ENCODE measurements at places on chromosomes 4 and X.

DNA sequence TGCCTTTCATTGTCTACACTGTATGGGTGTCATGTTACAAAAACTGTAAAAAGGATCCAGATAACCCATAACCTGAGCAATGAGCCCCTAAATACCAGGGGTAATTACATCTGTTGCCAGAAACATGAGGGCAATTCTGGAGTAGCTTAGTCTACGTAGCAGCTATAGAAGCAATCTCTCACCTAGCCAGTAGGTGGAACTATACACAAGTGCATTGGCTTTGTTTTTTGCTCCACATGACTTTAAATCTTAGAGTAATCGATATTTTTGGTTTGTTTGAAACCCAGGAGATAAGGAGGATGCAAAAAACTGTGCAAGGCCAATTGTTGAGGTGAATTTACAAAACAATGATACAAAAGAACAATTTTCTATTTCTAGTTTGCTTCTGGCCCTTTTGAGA lies 57.5 kb downstream of the GPR82 start:
- DNase-seq, result no peak

- no peak for DNase-seq
These were observed 286.1 kb downstream of the INPP4B start for GRCh38 chr4:142559986-142560385.

- no peak for DNase-seq
These were observed at the start of gene HTATSF1 for GRCh38 chrX:136497556-136498052. TSS of gene HTATSF1 (plus strand) at chrX:136497592. CDS start at chrX:136497685, 93 bp downstream.

DNA sequence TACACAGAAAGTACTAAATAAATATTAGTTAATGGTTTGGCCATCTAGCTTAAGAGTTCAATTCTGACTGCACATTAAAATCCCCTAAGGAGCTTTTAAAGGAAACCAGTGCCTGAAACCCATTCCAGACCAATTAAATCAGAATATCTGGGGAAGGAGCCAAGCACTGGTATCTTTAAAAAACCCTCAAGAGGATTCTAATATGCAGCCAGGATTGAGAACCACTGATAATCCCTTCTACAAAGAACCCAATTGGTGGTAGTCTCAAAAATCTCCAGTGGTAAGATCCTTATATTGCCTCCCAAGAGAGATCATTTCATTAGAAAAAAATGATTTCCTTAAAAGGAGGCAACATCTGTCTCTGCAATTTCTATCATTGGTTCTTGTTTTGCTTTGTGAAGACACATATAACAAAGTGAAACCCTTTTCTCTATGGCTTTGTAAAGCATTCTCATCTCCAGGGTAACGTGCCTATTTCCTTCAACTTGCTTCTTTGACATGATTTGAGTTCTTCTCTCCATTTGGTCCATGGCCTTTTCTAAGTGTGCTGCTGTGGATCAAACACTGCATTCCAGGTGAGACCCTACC lies 3.5 kb downstream of the GPR34 start:
- DNase-seq, result no peak

DNA sequence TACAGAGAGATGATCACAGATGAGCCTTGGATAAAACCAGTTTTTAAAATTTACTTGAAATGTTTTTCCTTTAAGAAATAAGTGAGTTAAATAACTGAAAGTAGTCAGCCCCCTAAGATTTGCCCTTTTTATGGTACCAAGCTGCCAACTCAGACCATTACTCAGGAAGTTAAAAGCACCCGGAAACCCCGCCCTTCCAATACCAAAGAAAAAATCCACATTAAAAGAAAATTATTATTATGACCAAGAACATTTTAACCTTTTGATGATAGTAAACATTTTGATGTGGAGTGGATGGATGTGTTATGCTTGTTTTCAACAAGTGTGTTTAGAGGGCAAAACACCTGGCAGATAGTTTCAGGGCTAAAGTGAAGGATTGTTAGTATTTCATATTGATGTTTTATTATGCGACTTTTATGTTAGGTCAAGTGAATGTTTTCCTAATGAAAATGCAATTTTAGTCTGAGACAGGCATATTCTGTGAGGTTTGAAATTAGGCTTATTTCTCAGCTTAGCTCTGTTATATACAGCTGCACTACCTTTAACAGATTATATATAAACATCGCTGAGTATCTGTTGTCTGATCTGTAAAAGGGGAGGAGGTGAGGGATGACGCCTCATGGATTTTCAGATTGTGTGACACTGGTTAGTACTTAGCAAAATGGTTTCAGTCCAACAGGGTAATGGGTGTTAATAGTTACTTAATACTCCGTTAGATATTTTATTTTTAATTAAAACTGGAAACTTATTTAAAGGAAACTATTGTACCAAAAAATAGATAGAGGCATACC lies 89.0 kb downstream of the KDM6A start:
- no peak for DNase-seq

- DNase-seq, result no peak
These were observed 28.4 kb downstream of the GUCY1B1 start for GRCh38 chr4:155787113-155787710.

- no peak for DNase-seq
These were observed 48.8 kb downstream of the PPP2R2C start for GRCh38 chr4:6423575-6423974.

DNA sequence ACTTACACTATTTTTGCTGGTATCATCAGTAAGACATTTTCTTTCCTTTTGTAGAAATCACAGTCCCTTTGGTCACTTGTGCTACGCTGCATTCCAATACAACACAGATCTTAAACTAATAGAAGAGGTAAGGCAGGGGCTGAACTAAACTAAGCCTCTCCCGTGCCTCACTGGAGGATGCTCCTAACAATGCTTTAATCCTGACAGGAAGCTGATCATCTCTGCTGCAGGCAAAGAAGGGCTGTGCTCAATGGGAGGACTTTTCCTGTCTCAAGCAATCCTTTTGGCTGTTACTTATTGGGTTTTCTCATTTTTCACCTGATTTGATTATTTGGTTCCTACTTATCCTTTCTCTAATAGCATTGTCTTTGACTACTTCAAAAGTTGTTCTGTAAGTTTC lies 583.1 kb downstream of the INPP4B start:
- DNase-seq, result no peak

- no peak for DNase-seq
These were observed 156.9 kb upstream of the TTC29 start for GRCh38 chr4:147102596-147102995.

GRCh38 chrX:2680486-2681348 lies 10.4 kb upstream of the CD99 start:
- DNase-seq, result no peak

DNA sequence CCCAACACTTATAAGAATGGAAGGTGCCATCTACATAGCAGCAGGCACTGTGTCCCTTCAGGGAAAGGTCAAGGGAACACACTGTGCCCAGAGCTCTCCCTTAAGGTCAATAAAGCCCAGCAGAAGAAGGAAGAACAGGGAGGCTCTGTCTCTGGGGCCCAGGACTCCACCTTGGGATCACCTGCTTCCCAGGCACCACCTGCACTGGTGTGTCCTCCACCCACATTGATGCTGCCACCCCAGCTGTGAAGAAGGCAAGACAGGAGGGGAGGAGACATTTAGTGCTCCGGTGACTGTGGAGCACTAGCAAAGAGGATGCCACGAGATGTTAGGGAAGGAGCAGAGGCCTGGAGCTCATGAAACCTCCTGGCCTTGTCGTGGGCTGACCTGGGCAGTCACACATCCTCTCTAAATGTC lies 53.4 kb downstream of the FHDC1 start:
- DNase-seq, result no peak

DNA sequence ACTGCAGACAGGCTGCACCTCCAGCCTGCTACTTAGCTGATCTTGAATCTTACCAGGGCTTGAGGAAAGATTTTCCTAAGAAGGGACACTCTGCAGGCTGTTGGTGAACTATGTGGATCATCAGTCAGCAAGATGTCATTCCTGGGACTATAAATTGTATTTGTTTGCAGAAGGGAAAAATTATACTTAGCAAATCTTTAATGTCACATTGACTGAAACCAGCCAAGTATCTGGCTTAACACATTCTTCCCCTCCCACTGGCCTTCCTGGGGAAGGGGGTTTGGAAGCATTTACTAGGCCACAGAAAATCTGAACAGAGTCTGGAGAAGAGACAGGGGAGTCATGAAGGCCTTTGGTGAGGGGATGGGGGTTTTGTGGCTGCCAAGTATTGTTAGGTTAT lies 156.7 kb upstream of the EOLA2 start:
- no peak for DNase-seq

GRCh38 chr4:145045180-145045579 lies 52.8 kb downstream of the ANAPC10 start:
- DNase-seq, result no peak

GRCh38 chr4:176864238-176864637 lies 71.5 kb upstream of the VEGFC start:
- no peak for DNase-seq

- no peak for DNase-seq
These were observed 19.1 kb downstream of the GALNT7 start for GRCh38 chr4:173187732-173188131.

DNA sequence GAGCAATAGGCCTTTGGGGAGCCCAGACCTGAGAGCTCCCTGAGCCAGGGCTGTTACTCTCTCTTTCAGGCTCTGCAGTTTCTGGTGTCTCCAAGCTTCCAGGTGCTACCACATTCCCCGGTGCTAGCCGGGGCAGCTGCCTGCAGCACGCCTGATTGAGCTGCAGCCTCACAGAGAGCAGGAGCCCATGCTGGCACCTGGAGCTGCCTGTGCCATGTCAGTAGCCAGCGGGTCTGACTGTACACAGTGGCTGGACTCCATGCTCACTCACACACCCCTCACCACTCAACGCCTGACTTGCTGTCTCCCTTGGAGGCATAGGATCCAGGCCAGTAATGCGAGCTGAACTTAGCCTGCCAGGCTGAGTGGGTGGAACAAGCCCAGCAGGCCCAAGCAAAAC lies 800.4 kb upstream of the AGA start:
- no peak for DNase-seq

DNA sequence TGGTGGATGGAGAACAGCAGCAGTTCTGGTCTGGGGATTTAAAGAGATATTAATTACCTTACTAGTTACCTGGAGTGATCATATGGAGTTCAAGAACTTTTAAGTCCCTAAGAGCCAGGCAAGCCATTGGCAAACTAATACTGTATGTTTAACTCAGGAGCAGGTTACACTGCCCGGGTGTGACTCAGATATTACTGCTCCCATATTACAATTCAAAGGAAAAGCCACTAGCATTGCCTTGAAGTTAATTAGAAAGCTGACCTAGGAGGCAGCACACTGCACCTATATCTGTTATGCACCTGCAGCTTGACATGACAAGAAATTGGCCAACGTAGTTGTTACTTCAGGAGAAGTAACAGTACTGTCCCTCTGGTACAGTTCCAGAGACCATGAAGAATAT lies 47.2 kb downstream of the GRK4 start:
- DNase-seq, result no peak
